ENCODE measurements at places on chromosomes 1 and 21.
A peak's percentile ranks its signal among the peaks of the same experiment; 100 is the strongest.

GRCh38 chr1:26280333-26281042 is 602 bp downstream of the SH3BGRL3 start:
- peak; percentile 72 for DNase-seq

- no peak for DNase-seq
These were observed 7.3 kb downstream of the TMEM82 start for GRCh38 chr1:15749399-15750291.

- DNase-seq: no peak
These were observed 50.6 kb downstream of the CHML start for GRCh38 chr1:241589521-241589920.

DNA sequence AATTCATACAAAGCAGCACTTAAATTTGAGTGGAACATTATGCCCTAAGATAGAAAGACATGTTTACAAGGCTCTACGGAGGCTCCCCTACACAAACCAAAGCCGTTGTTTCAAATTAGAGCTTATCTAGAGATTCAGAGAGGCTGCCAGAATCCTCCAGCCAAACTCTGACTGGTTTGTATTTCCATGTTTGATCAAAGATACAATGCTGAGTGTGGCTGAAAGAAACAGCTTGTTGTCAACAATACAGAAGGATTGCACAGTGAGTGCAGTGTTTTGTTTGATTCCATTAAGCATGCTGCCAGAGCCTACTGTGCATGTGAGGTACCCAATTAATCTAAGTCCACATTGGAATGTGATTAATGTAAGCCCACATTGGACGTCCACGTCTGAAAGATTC is 402.7 kb downstream of the DISC1 start:
- DNase-seq: no peak

DNA sequence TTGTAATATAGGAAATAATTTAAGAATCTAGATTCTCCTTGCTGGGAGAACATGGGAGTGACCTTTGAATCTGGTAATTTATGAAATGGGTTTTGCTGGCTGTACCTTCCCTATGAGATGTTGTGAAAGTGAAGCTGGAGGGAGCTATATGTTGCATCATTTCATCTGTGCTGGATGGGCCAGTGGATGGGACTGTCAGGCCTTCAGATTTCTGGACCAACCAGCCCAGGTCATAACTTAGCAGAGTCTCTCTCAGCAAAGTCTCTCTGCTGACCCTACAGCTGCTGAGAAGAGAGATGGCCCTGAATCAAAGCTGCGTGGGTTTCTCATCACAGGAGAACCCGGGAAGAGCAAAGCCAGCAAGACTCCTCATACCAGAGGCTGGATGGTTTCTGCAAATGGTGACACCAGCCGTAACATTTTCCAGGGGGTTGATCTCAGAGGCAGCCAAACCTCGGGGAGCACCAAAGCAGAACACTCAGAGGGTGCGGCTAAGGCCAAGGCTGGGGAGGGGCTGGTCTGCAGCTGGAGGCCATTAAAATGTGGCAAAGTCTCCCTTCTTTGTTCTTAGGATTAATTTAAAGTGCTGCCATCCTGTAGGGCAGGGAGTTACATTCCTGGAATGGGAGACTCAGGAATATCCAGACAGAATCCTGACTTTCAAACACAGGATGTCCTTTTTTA is 18.2 kb upstream of the PTGFRN start:
- no peak for DNase-seq

DNA sequence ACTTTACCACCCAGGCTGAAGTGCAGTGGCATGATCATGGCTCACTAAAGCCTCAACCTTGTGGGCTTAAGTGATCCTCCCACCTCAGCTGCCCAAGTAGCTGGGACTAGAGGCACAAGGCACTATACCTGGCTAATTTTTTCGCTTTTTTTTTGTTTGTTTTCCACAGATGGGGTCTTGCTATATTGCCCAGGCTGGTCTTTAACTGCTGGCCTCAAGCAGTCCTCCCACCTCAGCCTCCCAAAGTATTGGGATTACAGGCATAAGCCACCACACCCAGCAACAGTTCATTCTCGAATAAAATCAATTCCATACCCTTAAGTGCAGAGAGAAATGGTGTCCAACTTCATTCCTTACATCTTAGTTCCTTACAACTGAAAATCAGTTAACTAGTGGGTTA is 24.8 kb downstream of the DCAF8 start:
- no peak for DNase-seq

- DNase-seq: no peak
These were observed 211.5 kb downstream of the LHX8 start for GRCh38 chr1:75345538-75346292.

DNA sequence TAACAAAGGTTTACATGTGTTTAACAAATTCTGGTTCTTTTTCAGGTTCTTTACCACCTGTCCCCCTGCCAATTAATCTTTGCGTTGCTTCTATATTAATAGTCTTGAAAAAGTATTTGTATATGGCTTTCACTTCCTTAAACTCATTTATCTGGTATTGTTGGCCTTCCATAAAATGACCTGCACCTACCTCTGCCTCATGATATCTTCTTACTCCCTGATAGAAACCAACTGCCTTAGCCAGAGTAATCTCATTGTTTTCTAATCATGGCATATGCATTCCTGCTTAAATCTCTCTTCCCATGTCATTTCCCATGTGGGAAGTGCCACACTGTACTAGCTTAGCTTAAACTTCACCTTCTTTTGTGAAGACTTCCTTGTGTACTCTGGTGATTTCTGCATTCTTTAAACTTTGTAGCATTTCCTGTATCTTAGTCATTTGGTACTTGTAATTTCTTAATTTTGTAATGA is 8.7 kb downstream of the SMG7 start:
- DNase-seq: no peak

Measured in DND-41 (cell line).